ENCODE measurements at places on chromosomes 3 and 15. TPM values are rescaled to one million over a fixed set of nuclear protein-coding genes. Genes with fewer than 3 reads are reported as not detected.

- no peak for DNase-seq
Measured at GRCh38 chr15:39919748-39920509, at the start of gene GPR176. Gene GPR176 (minus strand): TSS chr15:39920266. CDS start chr15:39920026, 240 bp downstream.

- peak; percentile 10 for DNase-seq
Measured at GRCh38 chr3:130345487-130346079, at the start of gene COL6A5. Gene COL6A5 (plus strand): TSS chr3:130345672. CDS start chr3:130373639, 27,967 bp downstream.

- no peak for DNase-seq
Measured at GRCh38 chr3:46416125-46416810, 9.2 kb downstream of the CCRL2 start.

DNA sequence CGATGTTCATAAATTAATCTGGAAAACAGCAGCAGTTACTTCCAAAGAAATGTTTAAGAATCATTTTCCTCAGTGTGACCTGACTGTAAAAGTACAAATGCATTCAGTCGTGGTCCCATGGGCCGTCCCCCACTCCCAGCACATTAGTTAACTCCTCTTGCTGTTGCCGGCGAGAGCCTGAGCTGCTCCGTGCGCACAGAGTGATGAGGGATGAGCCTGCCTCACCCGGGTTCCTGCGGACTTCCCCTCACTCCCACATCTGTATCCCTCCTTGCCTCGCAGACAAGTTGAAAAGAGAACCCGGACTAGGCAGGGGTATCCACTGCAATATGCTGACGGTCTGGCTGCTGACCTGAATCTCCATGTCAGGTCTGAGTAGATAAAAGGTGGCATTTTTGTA is 861.7 kb upstream of the NR2F2 start:
- no peak for DNase-seq

- no peak for DNase-seq
Measured at GRCh38 chr3:126407412-126408044, 12.8 kb downstream of the CFAP100 start.

GRCh38 chr15:39698444-39699390 is 83.9 kb downstream of the FSIP1 start:
- DNase-seq = no peak

DNA sequence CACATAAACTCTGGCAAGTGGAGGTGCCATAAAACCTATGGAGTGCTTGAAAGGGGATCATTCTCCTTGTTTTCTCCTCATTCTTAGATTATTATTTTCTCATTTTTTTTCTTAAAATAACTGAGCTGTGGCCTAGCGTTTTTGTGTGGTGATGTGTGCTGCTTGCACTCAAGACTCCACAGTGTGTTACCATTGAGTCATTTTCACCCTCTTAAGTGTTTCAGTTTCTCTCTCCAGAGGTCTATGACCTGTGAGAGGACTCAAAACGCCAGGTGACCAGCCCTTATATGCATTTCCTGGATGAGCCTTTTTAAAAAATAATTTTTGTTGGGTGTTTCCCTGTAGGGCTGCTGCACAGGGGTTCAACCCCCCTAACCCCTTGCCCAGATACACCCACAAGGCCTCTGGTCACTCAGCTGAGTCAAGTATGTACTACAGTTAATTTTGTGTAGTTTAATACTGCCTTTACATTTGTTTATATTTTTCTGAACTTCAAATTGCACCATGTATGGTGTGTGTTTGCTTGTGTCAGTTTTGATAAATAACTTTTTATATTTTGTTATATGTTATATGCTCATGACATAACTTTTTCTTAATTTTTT is 15.4 kb upstream of the BTLA start:
- no peak for DNase-seq

The CLDN16 gene
- 51.8 TPM for polyA plus RNA-seq

The TSEN2 gene
- polyA plus RNA-seq = 21.8 TPM

The ZNF148 gene
- polyA plus RNA-seq = 48.4 TPM

All from right renal cortex interstitium (tissue), 3 donors.